ENCODE measurements at places on chromosomes 13 and 19.

GRCh38 chr13:20824762-20825476 lies 51.2 kb upstream of the EEF1AKMT1 start:
- no peaks in the 10 kb centered on the region for H3K27me3 ChIP-seq
- no peak for DNase-seq
- H3K4me3 ChIP-seq = no peak overlapping the region
- H3K36me3 ChIP-seq = no peaks in the 10 kb centered on the region

GRCh38 chr13:87709947-87710346 lies 38.8 kb downstream of the SLITRK5 start:
- H3K4me3 ChIP-seq = no peak overlapping the region
- H3K27me3 ChIP-seq = no peaks in the 10 kb centered on the region
- H3K36me3 ChIP-seq = no peaks in the 10 kb centered on the region
- no peak for DNase-seq
- H3K27ac ChIP-seq = no peak overlapping the region

GRCh38 chr19:3285647-3286176 lies 61.3 kb downstream of the CELF5 start:
- no peak overlapping the region for H3K27ac ChIP-seq
- DNase-seq = no peak
- no peaks in the 10 kb centered on the region for H3K4me1 ChIP-seq
- no peaks in the 10 kb centered on the region for H3K36me3 ChIP-seq
- no peak overlapping the region for H3K4me3 ChIP-seq

DNA sequence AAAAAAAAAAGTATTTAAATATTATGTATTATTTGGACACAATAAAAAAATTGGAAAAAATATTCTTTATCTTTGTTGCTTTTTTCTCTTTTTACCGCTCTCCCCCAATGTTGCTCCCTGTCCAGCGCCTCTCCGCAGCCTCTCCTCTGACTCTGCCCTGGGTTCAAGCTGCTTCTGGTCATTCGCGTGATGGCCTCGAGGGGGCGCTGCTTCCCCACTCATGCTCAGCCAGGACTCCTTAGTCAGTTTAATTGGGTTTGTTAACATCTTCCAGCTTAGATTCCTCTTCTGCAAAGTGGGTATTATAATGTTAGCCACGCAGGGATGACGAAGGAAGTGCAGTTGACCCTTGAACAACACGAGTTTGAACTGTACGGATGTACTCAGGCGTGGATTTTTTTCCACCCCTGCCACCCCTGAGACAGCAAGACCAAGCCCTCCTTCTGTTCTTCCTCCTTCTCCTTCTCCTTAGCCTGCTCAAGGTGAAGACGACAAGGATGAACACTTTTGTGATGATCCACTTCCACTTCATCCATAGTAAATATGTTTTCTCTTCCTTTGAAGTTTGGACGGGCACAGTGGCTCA lies 4.9 kb upstream of the NWD1 start:
- H3K36me3 ChIP-seq = no peaks in the 10 kb centered on the region
- H3K27me3 ChIP-seq = no peaks in the 10 kb centered on the region
- DNase-seq = no peak
- no peak overlapping the region for H3K4me3 ChIP-seq
- H3K4me1 ChIP-seq = no peaks in the 10 kb centered on the region
- H3K27ac ChIP-seq = no peak overlapping the region

DNA sequence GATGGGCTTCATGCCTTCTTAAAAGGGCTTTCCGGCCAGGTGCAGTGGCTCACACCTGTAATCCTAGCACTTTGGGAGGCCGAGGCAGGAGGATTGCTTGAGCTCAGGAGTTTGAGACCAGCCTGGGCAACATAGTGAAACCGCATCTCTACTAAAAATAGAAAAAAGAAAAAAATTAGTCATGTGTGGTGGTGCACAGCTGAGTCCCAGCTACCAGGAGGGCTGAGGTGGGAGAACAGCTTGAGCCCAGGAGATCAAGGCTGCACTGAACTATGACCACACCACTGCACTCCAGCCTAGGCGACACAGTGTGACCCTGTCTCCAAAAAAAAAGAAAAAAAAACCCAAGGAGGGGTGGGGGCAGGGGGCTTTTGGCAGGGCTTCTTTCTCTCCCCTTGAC lies 7.2 kb downstream of the CARS2 start:
- H3K27ac ChIP-seq = no peak overlapping the region
- H3K4me1 ChIP-seq = no peaks in the 10 kb centered on the region
- H3K27me3 ChIP-seq = no peaks in the 10 kb centered on the region
- DNase-seq = no peak
- no peak overlapping the region for H3K4me3 ChIP-seq

Data from thoracic aorta (tissue), 2 donors.